ENCODE measurements at places on chromosomes 7 and 10.

DNA sequence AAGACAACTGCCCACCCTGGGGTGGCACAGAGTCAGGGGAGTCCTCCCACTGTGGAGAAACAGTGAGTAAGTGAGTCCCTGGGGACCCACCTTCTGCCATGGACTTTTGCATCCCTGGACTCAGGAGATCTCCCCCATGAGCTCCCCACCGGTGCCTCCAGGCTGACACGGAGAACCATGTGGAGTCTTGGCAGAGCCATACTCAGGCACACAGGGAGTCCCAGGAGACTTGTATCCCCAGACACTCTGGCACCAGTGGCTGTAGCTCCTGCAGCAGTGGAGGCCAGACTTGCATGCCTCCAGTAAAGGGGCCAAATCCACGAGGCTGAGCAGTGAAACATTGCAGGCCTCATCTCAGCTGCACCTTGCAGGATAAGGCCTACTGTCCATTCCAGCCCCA, 791.4 kb downstream of the PCDH15 start:
- no peak for DNase-seq

DNA sequence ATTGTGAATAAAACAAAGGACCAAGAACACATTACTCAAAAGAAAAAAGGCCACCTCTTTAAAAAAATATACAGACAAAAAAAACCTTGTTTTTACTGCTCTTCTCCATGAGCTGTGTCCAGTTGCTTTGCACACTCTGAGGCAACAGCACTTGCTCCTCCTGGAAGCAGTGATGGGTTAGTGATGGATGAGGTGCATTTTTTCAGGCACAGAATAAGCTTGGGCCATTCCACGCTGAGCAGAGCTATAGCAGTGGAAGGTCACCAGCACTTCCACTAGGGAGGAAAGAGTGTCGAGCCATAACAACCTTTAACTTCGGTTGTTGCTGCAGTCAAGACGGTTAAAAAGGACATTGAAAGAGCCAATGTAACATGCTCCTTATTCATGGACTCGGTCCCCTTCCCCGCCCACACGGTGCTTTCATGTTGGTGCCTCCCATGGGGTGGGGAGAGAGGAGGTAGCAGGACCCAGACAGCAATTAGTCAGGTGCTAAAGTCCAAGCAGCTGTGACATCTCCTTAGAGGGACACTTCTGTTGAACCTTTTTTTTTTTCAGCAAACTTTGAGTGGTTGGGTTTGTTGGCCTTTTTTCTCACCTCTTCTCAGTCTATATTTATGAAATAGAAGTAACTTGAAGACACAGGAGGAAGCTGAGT, 136.5 kb upstream of the ADARB2 start:
- no peak for DNase-seq

DNA sequence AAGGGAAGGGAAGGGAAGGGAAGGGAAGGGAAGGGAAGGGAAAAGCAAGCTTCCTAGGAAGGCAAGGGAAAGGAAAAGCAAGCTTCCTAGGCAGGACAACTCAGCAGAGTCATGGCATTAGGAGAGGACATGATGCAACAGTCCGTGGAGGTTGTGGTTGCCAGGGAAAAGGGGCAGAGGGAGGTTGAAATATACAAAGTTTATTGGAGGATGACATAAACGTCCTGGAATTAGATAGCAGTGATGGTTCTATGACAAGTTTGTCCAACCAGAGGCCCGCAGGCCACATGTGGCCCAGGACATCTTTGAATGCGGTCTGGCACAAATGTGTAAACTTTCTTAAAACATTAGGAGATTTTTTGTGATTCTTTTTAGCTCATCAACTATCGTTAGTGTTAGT, 59.8 kb upstream of the OPN4 start:
- DNase-seq: no peak

DNA sequence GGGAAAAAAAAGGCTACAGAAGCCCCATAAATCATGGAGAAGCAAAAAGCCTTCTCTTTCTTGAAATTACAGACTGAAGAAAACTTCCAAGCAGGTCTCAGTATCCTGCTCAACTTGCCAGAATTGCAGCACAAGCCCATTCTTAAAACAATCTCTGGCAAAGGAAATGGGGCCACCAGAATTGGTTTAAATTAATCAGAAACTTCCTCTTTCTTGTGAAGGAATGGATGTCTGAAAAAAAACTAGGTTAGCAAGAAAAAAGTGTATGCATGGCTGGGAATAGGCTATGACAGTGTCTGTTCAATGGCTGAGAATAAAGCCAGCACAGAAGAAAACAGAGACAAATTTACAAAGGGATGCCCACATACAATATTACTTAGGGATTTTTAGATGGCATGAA, 59.1 kb downstream of the TFEC start:
- no peak for DNase-seq

GRCh38 chr7:33892945-33893344, 12.4 kb upstream of the BMPER start:
- DNase-seq: no peak

GRCh38 chr10:124619802-124620490, 124.2 kb downstream of the FAM53B start:
- DNase-seq: no peak

DNA sequence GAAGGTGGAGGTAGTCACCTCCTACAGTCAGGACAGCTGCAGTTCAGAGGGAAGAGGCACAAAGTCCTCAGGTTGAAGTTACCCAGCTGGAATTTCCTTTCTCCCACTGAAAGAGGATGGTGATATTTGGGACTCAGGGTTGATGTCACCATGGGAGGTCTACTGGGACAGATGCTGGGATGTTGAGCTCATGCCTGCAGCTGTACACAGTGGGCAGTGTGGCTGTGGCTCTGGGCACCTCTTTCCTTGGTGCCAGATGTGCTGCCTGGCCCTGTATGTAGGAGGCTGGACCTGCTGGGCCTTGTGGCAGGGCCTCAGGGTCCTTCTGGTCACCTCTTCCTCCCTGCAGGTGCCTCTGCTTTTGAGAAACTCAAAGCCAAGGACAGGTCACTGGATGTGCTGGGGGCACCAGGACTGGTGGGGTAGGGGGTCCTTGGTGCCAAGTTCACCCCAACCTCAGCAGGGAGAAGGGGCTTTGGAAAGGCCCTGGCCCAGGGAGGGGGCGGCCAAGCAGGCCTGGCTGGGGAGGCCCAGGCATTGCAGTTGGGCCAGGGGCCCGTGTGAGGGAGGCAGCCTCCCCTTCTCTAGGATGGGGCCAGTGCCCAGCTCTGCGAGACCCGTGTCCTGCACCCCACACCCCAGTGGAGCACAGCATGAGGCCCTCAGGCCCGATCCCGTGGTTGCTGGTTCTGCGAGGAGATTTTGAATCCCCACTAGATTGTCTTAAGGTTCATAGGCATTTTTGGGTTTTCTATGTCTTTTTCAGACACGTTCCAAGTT, 103.1 kb downstream of the BMS1 start:
- DNase-seq: no peak

DNA sequence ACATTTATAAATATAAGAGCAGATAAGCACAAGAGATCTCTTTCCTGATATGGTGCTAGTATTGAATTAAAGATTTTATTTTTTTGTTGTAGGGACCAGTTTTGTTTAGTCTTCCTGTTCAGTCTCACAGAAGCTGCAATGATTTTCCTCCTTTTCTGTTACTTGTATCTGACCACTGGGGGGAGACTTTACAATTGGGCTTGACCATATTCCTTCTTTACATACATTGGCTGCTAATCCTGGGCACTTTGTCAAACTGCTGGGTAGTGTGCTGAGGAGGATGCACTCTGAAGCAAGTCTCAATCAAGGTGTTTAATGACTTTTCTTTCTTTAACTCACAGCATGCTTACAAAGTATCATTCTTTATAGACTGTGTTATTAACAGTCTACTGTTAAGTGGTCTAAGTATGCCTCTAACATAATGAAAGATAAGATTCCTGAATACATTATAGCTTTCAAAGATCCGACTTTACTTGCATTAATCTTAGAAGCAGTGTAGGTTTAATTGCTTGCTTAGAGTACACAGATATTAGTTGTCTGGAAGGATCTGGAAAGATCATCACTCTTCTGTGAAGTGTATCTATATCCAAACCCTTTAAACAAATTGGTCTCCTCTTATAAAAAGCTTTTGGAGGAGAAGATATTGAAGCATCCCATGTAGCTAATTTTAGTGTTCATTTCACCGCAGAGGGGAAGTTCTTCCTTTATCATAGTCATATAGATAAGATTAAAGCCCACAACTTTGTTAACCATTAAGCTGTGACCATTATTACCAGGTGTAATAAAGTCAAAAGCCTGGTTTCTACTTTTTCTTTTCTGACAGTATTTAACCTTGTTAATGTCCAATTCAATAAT, 3.1 kb downstream of the PALS2 start:
- peak; percentile 43 for DNase-seq

GRCh38 chr7:95205665-95206225, 118.6 kb downstream of the PON1 start:
- DNase-seq: no peak

DNA sequence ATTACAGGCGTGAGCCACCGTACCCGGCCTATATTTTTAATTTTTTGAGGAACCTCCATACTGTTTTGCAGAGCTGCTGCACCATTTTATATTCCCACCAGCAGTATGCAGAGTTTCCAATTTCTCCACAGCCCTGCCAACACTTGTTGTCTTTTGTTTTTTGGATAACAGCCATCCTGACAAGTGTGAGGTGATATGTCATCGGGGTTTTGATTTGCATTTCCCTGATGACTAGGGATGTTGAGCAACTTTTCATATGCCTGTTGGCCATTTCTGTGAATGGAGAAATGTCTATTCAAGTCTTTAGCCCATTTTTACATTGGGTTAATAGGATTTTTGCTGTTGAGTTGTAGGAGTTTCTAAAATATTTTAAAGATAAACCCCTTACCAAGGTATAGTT, 22.2 kb downstream of the ENTPD7 start:
- DNase-seq: no peak

DNA sequence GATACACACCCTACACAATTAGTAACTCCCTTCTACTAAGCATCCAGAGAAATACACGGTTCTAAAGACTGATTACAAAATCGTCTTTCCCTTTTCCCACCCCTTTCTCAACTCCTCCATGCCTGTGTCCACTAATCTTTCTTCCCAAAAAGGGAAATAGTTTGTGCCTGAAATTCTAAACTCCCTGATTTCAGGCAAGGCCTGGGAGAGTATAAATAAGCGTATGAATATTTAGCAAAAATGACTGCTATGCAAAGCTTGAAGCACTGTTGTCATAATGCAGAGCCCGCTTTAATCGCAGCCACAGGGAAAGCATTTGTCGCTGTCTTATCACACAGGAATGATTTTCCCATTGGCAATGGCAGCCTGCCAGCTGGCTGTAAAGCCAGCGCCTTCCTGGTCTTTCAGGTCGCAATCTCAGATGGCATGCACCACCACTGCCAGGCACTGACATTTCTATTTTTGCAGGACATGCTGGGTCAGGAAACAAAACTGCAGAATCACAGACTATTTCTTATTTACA, 142.9 kb upstream of the PCGF5 start:
- no peak for DNase-seq

- no peak for DNase-seq
These were observed 449 bp downstream of the NUDT5 start for GRCh38 chr10:12195281-12195602.

DNA sequence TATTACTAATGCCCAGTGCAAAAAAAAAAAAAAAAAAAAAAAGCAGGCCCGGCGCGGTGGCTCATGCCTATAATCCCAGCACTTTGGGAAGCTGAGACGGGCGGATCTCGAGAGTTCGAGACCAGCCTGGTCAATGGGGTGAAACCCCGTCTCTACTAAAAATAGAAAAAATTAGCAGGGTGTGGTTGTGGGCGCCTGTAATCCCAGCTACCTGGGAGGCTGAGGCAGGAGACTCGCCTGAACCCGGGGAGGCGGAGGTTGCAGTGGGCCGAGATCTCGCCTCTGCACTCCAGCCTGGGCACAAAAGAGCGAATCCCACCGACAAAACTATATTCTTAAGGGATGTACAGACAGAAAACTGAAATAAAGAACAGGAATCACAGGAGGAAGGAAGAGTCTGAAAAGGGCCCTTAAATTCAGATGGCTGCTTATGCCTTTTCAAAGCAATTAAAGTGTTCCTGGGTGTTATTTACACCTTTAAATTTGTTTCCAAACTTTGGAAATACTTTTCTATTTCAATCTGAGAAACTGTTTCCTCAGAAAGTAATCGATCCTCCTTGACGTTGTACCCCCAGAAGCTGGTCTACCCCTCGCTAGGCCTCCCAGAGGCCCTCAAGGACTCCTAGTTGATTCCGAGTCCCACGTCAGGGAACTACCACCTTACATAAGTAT, 2.0 kb upstream of the KMT2E start:
- DNase-seq: no peak

GRCh38 chr7:100211342-100211780, 8.4 kb upstream of the PVRIG start:
- no peak for DNase-seq

DNA sequence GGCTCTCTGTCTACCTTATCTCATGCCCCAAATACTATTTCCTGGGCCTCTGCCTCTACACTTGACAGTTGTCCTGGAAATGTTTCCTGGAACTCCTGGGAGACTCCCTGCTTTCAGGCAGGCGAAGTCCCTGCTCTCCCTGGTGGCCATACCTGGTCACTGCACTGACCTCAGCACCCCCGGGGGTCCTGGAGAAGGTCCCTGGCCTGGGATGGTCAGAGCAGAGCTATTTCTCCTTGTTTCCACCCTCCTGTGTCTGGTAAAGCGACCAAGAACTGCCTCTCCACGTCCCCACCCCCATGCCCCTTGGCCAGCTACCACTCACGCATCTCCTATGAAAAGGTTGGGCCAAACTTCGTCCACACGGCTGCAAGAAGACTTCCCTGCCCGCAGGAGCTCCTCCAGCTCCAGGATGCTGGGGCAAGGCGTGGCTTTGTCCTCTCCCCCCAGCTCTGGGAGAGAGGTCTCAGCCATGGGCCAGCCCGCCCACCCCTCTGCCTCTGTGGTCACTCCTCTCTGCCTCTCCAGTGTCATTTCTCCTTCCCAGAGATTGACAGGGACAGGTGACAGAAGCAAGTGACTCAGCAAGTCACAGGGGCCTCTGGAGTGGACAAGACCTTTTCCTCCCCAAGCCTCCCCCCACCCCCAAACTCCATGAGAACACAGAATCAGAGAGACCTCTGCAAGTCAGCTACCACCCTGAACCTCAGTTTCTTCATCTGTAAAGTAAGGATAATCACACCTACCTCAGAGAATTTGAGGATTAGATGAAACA, 2.6 kb upstream of the SAMD8 start:
- DNase-seq: no peak
